ENCODE measurements at places on chromosomes 6 and 20. TPM values are rescaled to one million over a fixed set of nuclear protein-coding genes. Genes with fewer than 3 reads are reported as not detected.

Gene PAK5
- not detected for polyA plus RNA-seq

Gene CRISP2
- polyA plus RNA-seq: not detected

Gene ELOVL2
- polyA plus RNA-seq: not detected

Gene RPL10A
- polyA plus RNA-seq: 756 TPM

GRCh38 chr6:143882401-143882930 lies 18.2 kb downstream of the ZC2HC1B start:
- peaks cover 5% of the 10 kb centered on the region for H3K36me3 ChIP-seq
- H3K27me3 ChIP-seq: no peaks in the 10 kb centered on the region
- no peaks in the 10 kb centered on the region for H3K4me1 ChIP-seq
- no peak overlapping the region for H3K27ac ChIP-seq
- no peak for DNase-seq
- H3K4me3 ChIP-seq: no peak overlapping the region

DNA sequence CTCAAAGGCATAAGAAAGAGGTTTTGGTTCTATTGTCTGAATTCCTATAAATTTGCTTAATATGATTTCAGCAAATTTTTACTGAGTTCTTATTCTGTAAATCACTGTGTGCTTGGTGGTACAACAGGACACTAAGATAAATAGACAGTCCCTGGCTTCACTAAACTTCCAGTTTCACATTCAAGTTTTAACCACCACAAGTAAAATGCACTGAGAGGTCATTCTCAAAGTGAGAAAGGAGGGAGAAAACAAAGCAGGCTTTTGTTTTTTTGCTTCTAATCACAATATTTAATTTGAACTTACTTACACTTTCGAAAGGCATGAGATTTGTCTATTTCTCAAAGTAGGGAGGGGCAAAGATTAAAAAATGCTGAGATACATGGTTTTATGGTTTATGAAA lies 445.7 kb downstream of the CDC5L start:
- no peak overlapping the region for H3K4me3 ChIP-seq
- no peaks in the 10 kb centered on the region for H3K36me3 ChIP-seq
- H3K27me3 ChIP-seq: no peaks in the 10 kb centered on the region
- H3K27ac ChIP-seq: no peak overlapping the region
- H3K4me1 ChIP-seq: peaks cover 6% of the 10 kb centered on the region

DNA sequence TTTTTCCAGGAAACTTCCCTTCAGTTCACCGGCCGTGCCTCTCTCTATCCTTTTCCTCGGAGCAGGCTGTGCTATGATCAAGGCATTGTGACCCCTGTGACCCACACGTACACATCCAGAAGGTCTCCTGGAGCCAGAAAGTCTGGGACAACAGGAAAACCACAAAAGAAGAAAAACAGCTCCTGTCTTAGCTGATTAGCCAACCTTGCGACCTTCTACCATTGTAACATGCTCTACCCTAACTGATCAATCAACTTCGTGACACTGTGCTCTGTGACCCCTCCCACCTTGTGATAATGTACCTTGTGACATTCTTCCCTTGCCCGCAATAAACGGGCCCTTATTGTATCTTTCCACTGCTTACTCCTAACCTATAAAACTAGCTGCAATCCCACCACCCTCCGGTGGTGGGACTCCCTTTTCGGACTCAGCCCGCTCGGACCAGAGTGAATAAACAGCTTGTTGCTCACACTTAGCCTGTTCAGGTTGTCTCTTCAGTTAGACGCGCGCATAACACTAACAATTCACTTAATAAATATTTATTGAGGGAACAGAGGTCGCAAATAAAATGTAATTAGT lies 24.2 kb downstream of the ZNF311 start:
- H3K4me1 ChIP-seq: peaks cover 51% of the 10 kb centered on the region
- H3K27ac ChIP-seq: peak overlapping the region; percentile 88
- H3K36me3 ChIP-seq: peaks cover 5% of the 10 kb centered on the region
- peaks cover 45% of the 10 kb centered on the region for H3K27me3 ChIP-seq
- peak overlapping the region; percentile 95 for H3K4me3 ChIP-seq
